Mammary epithelial cell (primary cell): ENCODE measurements at places on chromosomes 6 and 20.

DNA sequence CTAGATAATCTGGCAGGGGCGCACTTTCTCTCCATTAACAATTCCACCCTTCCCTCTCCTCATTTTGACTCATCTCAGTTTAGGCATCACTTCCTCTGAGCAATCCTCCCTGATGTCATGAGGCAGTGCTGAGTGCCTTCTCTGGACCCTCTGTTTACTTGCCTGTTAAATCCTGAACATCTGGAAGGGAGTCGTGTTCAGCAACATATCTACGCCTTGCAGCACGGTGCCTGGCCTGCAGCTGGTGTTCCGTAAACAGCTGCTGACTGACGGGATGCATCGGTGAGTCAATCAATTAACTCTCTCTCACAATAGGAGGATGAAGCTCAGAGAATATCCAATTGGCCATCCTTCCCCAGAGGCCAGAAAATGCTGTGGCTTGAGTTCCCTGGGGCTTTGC, 613.5 kb downstream of the PTPRT start:
- no peak for DNase-seq

DNA sequence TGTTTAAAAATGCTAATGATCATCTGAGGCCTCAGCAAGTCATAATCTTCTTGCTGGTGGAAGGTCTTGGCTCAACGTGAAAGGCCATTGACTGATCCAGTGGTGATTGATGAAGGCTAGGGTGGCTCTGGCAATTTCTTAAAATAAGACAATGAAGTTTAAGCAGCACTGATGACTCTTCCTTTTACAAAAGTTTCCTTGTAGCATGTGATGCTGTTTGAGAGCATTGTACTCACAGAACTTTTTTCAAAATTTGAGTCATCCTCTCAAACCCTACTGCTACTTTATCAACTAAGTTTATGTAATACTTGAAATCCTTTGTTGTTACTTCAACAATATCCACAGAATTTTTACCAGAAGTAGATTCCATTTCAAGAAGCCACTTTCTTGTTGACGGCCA, 382.3 kb downstream of the ESR1 start:
- DNase-seq, result peak; percentile 34

DNA sequence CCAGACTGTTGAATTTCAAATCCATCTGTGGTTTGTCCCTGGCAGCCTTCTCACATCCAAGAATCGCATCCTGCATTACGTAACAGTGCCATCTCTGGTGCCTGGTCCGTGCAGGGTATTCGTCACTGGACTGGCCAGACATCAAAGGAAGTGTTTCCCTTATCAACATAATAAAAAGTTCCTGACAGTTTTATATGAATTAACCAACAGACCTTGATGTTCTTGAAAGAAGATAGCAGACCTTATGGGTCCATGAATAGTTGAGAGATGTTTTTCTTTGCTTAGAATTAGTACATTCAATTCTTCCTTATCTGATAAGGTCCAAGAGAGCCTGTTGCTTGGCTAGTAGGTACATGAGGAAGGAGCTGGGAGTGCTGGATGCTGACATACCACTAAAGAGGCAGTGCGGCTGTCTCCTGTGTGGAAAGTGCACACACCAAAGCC, 77.6 kb downstream of the PHACTR2 start:
- DNase-seq, result no peak

- no peak for DNase-seq
Observed at GRCh38 chr6:156449569-156449968, 327.6 kb upstream of the ARID1B start.

DNA sequence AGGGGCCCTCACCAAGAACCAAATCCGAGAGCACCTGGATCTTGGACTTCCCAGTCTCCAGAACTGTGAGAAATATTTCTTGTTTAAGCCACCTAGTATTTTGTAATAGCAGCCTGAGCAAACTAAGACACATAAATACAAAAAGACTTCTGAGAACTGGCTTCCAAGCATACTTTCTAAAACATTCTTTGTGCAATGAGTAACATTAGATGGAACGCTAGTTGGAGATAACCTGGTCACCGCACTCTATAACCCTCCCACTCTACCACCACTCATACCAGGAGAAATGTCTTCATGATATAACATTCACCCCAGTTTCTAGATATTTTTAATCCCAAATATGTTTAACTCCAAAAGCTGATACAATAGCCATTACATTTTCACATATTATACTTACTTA, 169.5 kb upstream of the THEMIS start:
- no peak for DNase-seq

GRCh38 chr6:85756982-85757381, 114.3 kb upstream of the SYNCRIP start:
- no peak for DNase-seq

- no peak for DNase-seq
Observed at GRCh38 chr6:54860132-54860531, 13.6 kb downstream of the FAM83B start.
